Fibroblast of skin of back (primary cell): ENCODE measurements at places on chromosomes 7 and 10.
A peak's percentile ranks its signal among the peaks of the same experiment; 100 is the strongest.

GRCh38 chr7:46153951-46154787 is 233.1 kb upstream of the IGFBP3 start:
- no peak for DNase-seq

DNA sequence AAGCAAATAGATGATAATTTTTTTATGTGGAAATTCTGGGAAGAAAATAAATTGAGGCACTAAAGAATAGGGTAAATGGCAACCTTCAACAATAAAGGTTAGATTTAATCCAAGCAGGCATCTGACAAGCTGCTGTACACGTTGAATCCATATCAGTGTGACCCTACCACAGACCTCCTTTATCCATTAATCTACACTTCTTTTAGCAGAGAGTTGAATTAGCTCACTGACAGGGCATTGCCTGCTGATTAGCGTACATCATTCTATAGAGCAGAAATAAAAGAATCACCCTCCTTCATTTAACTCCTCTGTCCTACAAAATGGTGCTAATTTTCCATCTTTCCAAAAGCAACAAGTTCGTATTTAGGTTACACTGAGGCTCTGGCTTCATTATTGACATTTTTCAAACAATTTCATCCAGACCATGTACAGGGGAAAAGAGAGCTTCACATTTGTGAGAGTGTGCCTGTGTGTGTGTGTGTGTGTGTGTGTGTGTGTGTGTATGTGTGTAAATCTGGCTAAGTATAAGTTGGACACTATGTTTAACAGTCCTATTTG is 356.0 kb downstream of the TFEC start:
- no peak for DNase-seq

GRCh38 chr7:93307131-93307660 is 75.0 kb downstream of the VPS50 start:
- DNase-seq: peak; percentile 81

- DNase-seq: no peak
Observed at GRCh38 chr10:10394933-10395658, 622.6 kb upstream of the CELF2 start.

DNA sequence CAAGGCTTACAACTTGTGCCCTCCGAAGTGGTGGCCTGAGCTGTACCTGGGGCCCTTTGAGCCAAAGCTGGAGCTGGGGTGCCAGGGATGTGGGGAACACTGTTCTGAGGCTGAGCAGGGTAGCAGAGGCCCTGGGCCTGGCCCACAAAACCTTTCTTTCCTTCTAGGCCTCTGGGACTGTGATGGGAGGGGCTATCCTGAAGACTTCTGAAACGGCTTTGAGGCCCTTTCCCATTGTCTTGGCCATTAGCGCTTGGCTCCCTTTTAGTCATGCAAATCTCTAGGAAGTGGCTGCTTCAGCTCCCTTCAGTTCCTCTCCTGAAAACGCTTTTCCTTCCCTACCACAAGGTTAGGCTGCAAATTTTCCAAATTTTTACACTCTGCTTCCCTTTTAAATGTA is 16.8 kb upstream of the CRYGN start:
- DNase-seq: no peak

GRCh38 chr10:27742195-27743011 is 3.2 kb downstream of the MKX start:
- DNase-seq: peak; percentile 78
